ENCODE measurements at places on chromosomes 7 and 10.

DNA sequence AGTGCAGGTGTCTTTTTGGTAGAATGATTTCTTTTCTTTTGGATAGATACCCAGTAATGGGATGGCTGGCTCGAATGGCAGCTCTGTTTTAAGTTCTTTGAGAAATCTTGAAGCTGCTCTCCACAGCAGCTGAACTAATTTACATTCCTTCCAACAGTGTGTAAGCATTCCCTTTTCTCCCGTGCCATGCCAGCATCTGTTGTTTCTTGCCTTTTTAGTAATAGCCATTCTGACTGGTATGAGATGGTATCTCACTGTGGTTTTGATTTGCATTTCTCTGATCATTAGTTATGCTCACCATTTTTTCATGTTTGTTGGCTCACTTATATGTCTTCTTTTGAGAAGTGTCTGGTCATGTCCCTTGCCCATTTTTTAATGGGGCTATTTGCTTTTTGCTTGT, 486.3 kb downstream of the GALNT17 start:
- no peak for DNase-seq

DNA sequence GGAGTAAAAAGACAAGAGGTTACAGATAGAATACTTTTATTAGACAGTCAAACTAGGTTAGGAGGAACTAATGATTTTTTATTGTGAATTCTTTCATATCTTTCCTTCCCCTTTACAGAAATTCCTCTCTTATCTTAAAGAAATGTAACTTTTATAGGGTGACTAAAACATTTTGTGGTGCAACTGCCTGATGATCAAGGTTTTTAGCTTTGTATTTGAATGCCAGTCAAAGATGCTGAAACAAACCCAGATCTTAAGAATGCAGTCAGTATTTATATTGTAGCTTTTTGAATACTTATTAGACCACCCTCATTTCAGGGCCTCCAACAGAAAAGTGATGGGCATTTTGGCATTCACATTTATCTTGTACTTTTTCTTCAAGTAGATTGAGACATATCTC, 27.4 kb downstream of the TAX1BP1 start:
- DNase-seq, result no peak

- no peak for DNase-seq
Observed at GRCh38 chr10:52951824-52952223, 179.2 kb upstream of the MBL2 start.

DNA sequence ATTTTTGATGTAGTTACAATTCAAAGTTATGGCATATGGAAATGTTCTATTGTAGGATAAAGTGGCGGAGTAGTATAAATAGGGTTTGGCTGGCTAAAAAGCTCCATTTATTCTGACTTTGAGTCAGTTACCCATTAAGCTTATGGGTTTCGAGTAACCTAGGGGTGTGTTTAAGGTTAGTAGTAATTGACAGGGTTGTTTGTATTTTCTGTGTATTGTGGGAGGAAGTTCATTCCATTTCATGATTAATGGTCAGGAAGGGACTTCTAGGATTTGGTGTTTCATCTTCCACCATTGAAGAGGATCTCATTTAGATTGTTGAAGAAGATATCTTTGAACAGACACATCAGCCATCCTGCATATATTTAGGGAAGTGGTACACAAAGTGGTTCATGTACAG, 75.0 kb downstream of the BICC1 start:
- DNase-seq, result no peak

- DNase-seq, result no peak
Observed at GRCh38 chr7:80819503-80819902, 99.3 kb downstream of the SEMA3C start.

GRCh38 chr7:149776289-149776688, 2.9 kb upstream of the ZNF467 start:
- DNase-seq, result no peak

- no peak for DNase-seq
Observed at GRCh38 chr7:27186668-27187474, 1.8 kb upstream of the HOXA11 start.

DNA sequence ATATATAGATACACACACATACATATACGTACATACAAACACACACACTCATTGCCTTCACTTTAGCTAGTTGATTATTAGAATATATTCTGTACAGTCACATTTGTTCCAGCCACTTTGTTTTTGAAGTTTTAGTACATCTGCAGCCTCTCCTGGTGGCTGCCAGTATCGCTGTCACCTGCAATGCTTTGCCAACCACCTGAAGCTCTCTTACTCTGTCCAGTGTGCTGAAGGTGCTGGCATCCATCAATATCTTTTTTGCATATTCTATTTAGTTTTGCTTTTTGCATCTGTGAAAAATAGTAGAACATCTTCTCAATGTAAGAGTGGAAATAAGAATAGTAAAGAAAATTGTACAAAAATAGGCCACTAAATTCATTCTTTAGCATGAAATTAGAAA, 388.6 kb downstream of the EXOC4 start:
- no peak for DNase-seq

DNA sequence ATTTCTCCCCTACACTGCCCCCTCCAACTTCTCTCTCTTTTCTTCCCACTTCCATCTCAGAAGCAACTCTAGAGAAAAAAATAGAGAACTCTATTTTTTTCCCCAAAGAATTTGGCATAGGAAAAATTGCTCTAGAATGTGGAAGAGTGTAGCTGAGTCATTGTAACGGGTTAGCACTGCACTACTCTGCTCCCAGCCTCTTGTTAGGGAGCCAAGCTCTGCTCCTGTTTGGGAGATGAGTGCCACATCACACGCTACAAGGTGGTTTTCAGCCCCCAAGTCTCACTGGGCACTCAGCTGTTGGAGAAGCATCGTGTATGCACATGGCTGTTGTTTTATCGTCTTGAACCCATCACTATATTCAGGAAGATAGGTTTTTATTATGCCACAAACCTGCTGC, 136.4 kb downstream of the BMPER start:
- DNase-seq, result no peak

- no peak for DNase-seq
Observed at GRCh38 chr10:78782441-78782840, 286.3 kb upstream of the ZMIZ1 start.

DNA sequence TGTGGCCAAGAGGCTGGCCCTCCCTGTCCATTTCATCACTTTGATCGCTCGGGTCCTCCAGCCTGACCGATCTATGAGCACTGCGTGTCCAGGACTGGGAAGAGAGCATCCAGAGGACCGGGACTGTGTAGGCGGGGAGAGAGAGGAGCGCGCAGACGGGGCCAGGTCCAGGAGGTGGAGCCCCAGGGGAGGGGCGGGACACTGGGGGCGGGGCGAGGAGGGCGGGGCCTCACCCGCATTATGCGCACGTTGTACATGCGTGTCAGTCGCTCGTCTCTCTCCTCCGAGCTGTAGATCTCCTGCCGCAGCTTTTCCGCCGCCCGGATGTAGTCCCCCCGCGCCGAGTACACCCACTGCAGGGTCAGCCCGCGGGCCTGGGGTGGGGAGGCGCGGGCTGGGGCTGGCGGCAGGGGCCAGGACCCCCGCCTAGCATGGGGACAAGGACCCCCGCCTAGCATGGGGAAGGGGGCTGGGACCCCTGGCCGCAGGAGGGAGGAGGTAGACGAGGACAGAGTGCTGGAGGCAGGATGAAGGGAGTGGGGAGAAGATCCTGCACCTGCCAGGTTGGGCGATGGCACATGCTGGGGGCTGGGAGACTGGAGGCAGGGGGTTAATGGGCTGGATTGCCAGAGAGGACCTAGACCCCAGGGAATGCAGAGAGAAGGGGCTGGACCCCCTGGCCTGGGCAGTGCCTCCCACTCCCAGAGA, 14.3 kb downstream of the MOSPD3 start:
- DNase-seq, result peak; percentile 94

DNA sequence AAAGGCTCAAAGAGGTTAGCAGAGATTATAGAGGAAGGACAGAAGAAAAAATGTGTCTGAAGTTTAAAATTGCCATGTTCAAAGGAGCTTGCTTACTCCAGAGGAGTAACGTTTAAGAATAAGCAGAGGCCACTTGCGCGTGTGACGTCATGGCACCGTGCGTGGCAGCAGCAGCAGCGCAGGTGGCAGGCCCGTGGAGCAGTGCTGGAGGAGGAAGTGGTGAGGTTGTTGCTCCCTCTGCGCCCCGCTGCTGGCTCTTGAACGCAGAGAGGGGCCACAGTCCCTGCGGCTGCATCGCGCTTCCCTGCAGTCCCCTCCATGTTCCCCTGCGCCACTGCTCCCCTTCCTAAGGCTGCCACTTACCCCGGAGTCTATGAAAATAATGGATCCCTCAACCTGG, 37.5 kb downstream of the GDI2 start:
- DNase-seq, result peak; percentile 82

- DNase-seq, result no peak
Observed at GRCh38 chr10:114521255-114521654, 117.0 kb upstream of the AFAP1L2 start.

DNA sequence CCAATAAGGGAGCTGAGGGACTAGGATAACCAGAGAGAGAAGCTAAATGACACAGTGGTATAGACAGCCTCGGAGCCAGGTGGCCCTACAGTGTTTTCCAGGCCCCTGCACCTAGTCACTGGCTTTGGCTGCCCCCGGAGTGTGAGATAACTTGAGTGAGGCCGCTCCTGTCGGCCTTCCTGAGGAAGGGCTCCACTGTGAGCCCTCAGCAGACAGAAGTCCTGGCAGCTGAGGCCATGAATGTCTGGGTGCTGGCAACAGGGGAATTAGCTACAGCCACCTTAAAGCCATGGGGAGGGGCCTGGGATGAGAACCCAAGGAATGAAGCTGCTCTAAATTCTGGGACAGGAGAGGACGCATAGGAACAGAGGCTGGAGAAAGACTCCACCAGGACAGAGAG, 4.6 kb upstream of the GDF10 start:
- no peak for DNase-seq

GRCh38 chr10:118584181-118584954, 11.1 kb downstream of the PRLHR start:
- DNase-seq, result no peak

- no peak for DNase-seq
Observed at GRCh38 chr10:105706281-105707026, 1065.4 kb downstream of the SORCS3 start.

DNA sequence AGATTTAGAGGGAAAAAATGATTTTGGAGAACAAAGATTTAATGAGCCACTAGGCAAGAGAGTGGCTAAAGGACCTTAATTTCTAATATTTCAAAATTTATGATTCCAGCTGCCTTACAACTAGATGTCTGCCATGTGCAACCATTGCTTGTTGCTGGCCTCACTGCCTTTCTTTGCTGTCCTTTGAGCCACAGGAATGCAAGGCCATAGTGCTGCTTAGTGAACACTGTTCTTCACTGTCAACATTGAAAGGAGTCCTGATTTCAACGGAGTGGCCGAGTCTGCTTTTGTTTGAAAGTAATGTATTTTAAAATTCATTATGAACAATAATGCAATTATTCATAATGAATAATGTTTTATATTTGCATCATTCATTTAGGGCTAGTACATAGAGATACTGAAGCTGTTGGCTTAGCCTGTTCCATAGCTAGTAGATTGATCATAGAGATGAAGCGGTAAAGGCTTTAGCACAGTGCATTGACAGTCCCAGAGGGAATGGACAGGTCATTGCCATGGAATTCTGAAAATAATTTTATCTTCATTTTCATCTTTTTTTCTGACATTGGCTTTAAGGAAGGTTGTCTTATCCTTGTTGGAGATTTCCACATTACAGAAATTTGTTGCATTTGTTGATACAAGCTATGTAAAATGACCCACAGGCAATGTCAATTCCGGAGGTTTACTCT, 544.1 kb downstream of the AUTS2 start:
- DNase-seq, result no peak
